ENCODE measurements at places on chromosomes 2 and 18. TPM values are rescaled to one million over a fixed set of nuclear protein-coding genes. Genes with fewer than 3 reads are reported as not detected.

GRCh38 chr2:73704285-73704684 lies 32.9 kb downstream of the TPRKB start:
- DNase-seq = no peak

GRCh38 chr2:212936572-212936971 lies 214.8 kb downstream of the IKZF2 start:
- no peak for DNase-seq

Gene REG3G
- not detected for total RNA-seq

Gene CROCC2
- total RNA-seq = not detected

GRCh38 chr2:102342888-102343287 lies 12.7 kb upstream of the IL18R1 start:
- no peak for DNase-seq

GRCh38 chr18:22182884-22183697 lies 13.7 kb downstream of the GATA6 start:
- no peak for DNase-seq

- no peak for DNase-seq
These were observed 91.5 kb downstream of the CCBE1 start for GRCh38 chr18:59605633-59606192.

DNA sequence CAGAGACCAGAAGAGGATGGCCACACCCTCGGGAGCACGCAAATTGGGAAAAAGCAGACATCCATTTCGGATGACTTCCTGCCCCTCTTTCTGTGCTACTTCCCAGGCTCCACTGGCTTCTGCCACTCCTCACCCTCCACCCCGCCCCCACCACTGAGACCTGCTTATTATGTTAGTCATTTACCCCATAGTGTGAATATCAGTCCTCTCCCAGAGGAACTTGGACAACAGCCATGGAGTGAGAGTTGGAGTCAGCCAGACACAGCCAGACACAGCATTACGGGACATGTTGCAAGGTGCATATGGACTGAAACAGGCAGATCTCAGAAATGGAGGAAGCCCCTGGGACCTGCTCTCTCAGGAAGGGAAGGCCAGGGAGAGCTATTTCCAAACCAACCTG lies 51.8 kb downstream of the CTIF start:
- DNase-seq = no peak

DNA sequence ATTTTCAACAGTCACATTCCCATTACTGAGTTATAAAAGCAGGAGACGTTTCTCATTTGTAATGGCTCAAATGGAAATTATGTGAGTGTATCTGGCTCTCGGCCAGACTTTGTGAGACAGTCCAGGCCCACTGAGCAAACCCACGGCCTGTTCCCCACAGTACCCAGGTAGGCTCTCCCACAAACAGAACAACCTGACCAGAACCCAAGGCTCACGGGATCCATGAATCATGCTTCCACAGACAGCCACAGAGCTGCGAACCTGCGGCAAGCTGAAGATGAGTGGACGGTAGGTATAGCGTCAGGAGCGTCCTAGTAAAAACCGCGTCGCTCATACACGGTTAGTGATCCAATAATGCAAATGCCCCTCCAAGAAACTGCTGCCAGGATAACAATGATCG lies 34.2 kb downstream of the NDUFA10 start:
- DNase-seq = no peak

- DNase-seq = no peak
These were observed 108.8 kb downstream of the SLC4A3 start for GRCh38 chr2:219736209-219736608.

GRCh38 chr2:5818961-5819600 lies 126.9 kb downstream of the SOX11 start:
- no peak for DNase-seq

DNA sequence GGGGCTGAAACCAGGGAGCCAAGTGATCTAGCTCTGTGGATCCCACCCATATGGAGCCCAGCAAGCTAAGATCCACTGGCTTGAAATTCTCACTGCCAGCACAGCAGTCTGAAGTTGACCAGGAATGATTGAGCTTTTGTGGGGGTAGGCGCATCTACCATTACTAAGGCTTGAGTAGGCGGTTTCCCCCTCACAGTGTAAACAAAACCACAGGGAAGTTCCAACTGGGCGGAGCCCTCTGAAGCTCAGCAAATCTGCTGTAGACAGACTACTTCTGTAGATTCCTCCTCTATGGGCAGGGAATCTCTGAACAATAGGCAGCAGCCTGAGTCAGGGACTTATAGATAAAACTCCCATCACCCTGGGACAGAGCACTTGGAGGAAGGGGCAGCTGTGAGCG lies 96.7 kb downstream of the CCDC148 start:
- peak; percentile 21 for DNase-seq

DNA sequence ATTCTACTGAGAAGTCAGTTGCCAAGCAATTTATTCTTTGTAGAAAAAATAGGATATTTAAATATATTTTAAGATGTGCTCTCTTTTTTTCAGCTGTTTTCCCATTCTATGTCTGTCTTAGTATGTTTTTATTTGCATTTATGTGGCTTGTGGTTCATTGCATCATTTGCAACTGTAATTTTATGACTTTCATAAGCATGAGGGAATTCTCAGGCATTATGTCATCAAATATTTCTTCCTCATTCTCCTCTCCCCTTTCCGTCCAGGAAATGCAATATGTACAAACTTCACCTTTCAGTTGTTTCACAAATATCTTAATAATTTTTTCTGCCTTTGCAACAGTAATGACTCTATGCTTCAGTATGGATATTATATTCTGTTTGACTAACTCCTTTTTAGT lies 560.2 kb upstream of the LRATD1 start:
- no peak for DNase-seq

Gene IFT172
- total RNA-seq = 8.2 TPM

DNA sequence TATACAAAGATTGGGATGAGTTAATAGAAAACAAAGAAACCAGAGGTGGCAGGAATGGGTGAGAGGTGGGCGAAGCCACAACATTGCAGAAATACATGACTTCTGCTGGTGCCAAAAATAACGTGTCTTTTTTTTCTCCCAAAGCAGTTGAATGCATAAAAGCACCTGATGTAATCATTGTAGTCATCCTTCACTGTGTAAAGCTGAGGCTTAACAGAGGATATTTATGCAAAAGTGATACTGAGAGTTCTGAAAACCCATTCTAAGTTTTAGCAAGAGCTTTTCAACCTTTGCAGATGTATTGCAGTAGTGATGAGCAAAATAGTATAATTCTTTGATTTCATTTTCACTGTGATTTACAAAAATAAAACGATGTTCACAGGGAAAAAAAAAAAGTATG lies 173.0 kb downstream of the PTGR3 start:
- no peak for DNase-seq

GRCh38 chr2:238645095-238645494 lies 202.8 kb upstream of the TWIST2 start:
- DNase-seq = no peak

DNA sequence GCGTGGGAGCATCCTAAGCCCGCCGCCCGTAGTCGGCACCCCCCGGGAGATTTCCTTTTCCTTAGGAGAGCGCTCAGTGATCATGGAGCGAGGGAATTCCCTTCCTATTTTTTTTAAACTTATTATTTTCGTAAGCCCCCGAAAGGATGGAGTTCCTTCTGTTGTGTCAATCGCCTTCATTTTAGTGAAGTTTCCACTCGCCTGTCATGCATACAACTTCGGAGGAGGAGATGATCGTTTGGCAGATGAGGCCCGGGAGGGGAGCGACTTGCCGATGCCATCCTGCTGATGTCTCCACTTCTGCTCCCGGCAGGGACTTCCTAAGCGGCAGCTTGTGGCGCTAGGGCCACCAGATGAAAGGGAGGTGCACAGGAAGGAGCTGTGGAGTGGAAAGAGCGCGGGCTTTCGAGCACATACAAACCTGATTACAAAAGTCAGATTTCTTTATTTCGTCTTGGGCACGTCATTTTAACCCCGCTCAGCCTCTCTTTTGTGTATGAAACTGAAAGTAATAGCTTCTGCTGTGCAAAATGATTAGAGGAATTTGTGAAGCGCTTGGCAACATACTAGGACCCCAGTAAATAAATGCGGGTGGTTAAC lies at the start of gene ADGRF3:
ADGRF3 (minus strand) TSS at position 336 of the 600 bp plus-strand sequence. CDS start 555 bp downstream, outside the sequence.
- DNase-seq = peak; percentile 81

DNA sequence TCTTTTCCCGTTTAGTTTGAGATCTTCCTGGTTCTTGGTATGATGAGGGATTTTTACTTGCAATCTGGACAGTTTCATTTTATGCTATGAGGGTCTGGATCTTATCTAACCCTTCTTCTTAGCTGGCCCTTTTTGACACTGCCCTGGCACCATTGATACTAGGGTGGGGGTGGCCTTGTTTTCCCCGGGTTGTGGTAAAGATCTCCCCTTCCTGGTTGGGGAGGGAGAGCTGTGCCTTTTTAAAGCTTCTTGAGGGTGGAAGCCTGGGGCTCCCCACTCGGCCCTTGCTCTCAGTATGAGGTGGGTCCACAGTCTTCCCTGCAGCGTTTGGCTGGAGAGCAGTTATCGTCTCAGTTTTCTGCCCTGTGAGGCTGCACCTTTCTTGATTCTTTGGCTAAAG lies 66.1 kb downstream of the ASB1 start:
- DNase-seq = no peak

DNA sequence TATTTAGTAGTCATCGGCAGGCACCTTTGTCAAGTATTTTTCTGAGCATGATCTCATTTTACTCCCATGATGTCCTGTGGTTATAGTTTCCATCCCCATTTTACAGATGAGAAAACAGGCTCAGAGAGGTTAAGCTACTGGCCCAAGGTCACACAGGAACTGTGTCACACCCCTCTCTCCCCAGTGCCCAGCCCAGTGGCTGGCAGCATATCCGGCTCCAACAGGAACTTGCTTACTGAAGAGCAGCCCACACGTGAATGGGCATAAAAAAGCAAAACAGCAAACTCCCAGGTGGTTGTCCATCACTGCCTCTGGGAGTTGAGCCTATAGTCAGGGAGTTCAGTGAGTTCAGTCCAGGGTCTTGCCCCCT lies 8.3 kb upstream of the KLF11 start:
- DNase-seq = peak; percentile 34

DNA sequence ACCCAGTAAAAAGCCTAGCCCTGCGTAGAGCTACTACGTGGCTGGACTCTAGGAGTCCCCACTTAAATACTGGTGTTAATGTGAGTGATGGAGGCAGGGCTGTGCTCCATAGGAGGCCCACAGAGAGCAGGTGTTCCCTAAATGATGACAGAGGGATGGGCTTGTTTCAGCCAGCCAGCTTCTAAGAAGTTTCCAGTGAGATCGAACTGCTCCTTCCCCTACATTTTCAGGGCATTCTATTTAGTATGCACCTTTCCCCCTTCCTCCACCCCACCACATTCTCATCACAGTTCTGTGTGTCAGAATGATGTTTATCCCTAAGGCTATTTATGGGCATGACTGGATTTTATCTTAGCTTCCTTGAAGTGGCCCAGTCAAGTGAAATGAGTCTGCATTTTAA lies 213.0 kb downstream of the TRIB2 start:
- no peak for DNase-seq

Gene SYT4
- total RNA-seq = not detected

Gene GALM
- total RNA-seq = 95.3 TPM

- no peak for DNase-seq
These were observed 760.3 kb upstream of the SOX11 start for GRCh38 chr2:4931721-4932365.

Gene MROH2A
- not detected for total RNA-seq

GRCh38 chr2:120594856-120595685 lies 140.6 kb upstream of the GLI2 start:
- DNase-seq = no peak

Gene SLC8A1
- total RNA-seq = 0.12 TPM

Gene APCDD1
- total RNA-seq = not detected

GRCh38 chr2:70991142-70991541 lies 3.5 kb downstream of the TEX261 start:
- DNase-seq = no peak

Gene PLA2R1
- total RNA-seq = not detected

DNA sequence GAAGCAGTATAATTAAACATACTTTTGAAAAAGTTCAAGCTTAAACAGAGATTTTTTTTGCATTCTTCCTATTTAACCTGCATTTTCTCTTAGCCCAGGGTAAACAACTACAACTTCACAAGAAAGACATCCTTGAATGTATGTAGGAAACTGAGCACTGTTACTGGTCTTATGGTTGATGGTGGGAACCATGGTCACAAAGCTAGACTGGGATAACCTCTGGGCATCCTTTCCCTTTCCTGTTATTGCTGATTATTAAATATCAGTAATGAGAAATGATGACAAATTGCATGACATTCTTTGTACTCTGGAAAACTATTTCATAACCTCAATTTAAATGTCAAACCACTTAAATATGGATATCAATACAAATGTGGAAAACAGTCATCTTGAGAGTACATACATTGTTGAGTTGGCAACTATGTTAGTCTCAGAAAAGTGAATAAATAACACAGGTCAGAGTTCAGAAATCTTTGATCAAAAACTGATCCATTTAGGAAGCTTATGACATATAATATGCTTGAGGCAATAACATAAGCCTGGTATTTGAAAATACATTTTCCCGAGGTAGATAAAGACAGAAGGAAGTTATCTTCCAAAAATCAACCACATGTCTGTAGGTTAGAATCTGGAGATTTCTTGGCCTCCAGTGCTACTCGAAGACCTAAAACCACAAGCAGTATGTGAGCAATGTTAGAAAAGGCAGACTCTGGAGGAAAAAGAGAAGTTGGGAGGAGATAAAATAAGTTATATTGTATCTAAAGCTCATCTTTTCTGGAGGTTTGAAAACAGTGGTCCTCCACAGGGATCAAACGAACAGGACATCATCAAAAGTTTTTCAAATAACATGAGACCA lies 65.2 kb upstream of the ST8SIA5 start:
- DNase-seq = no peak
